ENCODE measurements at places on chromosomes 1 and 21.

GRCh38 chr1:50265790-50266314 is 157.1 kb downstream of the ELAVL4 start:
- no peak for DNase-seq

DNA sequence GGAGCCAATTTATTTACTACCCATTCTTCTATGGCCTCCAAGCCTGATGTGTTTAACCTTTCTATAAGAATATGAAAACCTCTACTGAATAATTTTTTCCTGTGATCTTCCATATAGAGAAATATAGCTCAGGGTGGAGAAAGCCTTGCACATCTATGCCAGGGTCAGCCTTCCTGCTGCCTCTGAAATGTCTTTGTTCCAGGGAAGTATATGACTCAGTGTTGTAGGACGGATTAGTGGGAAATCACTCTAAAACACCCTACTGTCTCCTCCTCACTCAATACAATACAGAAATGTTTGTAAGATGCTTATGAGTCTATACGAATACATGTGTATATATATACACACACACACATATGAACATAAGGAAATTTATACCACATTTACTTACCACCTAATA is 1044.9 kb downstream of the BRINP3 start:
- no peak for DNase-seq

GRCh38 chr1:227549892-227550291 is 13.5 kb upstream of the ZNF678 start:
- no peak for DNase-seq

GRCh38 chr1:12424793-12425192 is 193.2 kb downstream of the DHRS3 start:
- no peak for DNase-seq

DNA sequence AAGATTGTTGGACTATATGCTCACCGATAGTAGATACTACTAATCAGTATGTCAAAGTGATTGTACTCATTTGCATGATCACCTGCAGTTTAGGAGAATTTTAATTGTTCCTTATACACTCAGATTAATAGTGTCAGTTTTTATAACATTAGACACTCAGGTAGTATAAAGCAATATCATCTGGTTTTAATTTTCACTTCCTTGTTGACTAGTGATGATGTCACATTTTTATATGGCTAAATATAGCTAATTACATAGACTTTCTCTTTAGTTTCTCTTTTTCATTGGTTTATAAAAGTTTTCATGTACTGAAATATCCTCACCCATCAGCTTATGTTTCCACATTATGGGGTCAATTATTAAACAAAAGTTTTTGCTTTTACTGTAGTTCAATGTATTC is 1332.4 kb upstream of the ADGRL2 start:
- DNase-seq: no peak

- no peak for DNase-seq
Observed at GRCh38 chr1:221074332-221074731, 195.1 kb downstream of the HLX start.

GRCh38 chr1:117037802-117038201 is 22.3 kb upstream of the TTF2 start:
- no peak for DNase-seq

DNA sequence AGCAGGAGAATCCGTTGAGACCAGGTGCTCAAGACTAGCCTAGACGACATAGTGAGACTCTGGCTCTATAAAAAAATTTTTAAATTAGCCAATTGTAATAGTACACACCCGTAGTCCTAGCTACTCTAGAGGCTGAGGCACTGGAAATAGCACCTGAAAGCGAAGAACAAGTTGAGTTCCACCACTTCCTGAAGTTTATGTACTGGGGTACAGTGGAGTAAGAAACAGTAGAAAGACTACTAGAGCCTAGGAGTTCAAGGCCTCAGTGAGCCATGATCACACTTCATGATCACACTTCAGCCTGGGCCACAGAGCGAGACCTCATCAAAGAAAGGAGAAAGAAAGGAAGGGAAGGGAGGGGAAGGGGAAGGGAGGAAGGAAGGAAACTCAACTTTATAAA is 19.8 kb downstream of the RSBN1 start:
- no peak for DNase-seq

GRCh38 chr1:84634536-84635205 is 55.6 kb downstream of the SSX2IP start:
- no peak for DNase-seq

DNA sequence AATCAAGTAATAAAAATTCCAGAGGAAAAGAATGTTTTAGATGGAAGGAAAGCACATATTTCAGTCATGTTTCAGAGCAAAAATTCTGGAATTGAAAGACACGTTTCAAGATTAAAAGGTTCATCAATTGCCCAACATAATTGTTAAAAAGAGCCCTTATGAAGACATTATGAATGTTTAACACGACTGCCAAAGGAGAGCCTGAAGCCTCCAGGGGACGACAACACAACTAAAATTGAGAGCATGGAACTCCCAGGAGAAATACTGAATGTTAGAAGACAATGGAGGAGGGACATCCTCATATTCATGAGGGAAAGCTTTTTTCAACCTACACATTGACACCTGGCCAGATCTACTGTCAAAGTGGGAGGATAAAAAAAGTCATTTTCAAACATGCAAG is 16.0 kb downstream of the OR2T11 start:
- DNase-seq: peak; percentile 0

- DNase-seq: no peak
Observed at GRCh38 chr1:110033421-110033820, 1.0 kb upstream of the STRIP1 start.

- DNase-seq: no peak
Observed at GRCh38 chr1:200372885-200373181, 37.0 kb downstream of the ZNF281 start.

DNA sequence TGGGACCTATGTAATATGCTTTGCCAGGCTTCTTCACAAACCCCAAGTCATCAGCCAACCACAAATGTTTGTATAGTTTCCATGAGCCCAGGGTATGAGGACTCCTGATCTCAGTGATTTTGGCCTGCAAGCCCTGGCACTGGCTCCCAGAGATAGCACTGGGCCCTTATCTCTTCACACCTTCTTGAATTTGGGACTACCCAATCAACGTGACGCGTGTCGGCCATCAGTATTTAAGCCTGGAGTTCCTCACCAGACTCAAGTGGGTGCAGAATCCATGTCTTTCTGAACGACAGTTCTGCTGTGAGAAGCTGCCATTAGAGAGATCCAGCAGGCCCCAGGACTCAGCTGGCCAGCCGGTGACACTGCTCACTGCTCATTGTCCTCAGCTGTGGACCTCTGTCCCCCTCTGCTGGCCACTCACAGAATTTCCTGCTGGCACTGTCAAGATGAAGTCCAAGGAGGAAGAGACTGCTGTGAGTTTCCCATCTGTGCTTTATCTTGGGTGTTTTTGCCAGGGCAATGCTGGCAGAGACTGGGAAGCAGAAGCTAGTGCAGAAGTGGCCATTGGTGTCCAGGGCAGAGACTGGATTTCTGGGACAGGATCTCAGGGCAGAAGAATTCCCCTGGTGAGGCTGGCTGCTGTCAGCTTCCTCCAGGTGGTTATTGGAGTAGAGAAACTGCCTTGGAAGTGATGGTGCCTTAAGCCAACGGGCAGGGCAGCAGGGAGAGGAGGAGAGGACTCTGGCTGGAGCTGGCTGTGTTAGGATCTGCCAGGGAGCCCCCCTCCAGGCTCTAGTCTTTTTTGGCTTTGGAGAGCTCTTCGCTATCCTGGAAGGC is 28.4 kb downstream of the TMCC2 start:
- DNase-seq: peak; percentile 43

DNA sequence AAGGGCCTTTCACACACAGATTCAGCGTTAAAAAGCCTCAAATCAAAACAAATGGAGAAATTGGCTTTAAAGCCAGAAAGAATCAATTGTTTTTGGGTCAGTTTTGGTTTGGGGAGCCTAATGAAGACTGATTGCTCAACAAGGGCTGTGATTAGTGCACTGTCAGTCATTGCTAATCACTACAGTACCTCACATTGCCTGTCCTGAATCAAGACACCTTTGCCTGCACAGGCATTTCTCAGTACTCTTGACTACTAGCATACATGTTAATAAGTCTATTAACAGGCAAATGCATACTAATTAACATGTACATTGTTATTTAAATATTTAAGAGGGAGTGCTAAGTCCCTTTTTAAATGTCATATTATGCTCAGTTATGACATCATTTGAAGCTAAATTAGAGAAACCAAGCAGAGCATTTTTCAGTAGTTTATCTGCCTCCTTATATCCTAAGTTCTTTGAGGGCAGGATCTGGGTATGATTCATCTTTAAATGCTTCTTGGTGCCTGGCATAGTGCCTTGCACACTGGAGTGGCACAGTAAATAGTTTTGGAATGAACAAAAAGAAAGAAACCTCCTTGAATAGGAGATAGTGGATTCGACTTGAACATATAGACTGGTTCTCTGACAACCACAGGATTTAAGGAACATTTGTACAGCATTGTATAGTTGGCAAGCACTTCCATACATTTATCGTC is 25.8 kb upstream of the CCN1 start:
- no peak for DNase-seq

- DNase-seq: no peak
Observed at GRCh38 chr1:18041685-18042355, 65.8 kb upstream of the IGSF21 start.

All from T-helper 22 cell (primary cell).